ENCODE measurements at places on chromosomes 5 and 9. TPM values are rescaled to one million over a fixed set of nuclear protein-coding genes. Genes with fewer than 3 reads are reported as not detected.

The DENND1A gene
- total RNA-seq = 8.3 TPM

The PCDHAC1 gene
- 1.7 TPM for total RNA-seq

The MARCOL gene
- not detected for total RNA-seq

The SPINK13 gene
- total RNA-seq = not detected

The GPR151 gene
- not detected for total RNA-seq

The PCDHA12 gene
- under 0.01 TPM for total RNA-seq
